ENCODE measurements at places on chromosomes 13 and 19.

GRCh38 chr13:100182900-100183490, 94.1 kb downstream of the PCCA start:
- DNase-seq = no peak

- DNase-seq = no peak
Observed at GRCh38 chr19:33773704-33774624, 22.7 kb upstream of the KCTD15 start.

- DNase-seq = peak; percentile 61
Observed at GRCh38 chr19:39139305-39139874, 13.8 kb downstream of the PAK4 start.

DNA sequence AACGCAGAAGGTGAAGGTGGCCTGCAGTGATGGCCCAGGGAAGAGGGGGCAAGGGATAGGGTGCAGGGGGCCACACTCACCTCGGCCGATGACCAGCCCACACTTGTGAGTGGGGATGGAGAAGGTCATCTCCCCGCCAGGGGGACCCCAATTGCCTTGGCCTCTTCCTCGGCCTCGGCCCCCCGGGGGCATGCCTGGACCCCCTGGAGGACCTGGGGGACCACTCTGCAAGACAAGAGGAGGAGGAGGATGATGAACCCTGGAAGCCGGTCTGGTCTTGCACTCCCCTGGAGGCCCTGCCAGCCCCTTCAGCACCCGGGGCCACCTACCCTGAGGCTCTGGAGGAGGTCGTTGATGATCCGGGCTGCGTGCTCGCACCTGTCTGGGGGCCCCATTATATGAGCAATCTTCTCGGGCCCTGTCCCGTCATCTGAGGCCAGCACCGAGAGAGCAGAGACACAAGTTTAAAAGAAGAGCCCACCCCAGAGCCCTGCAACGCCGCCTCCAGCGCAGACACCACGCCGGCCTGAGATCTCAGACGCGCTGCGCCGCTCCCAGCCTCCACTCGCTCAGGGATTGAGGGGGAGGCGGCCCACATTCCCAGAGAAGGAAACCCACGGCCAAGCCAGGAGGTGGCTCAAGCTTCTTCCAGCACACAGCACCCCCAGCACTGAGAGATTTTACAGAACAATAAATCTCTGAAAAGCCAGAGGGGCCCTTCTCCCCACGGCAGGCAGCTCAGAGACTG, 7.8 kb downstream of the KHSRP start:
- DNase-seq = no peak

DNA sequence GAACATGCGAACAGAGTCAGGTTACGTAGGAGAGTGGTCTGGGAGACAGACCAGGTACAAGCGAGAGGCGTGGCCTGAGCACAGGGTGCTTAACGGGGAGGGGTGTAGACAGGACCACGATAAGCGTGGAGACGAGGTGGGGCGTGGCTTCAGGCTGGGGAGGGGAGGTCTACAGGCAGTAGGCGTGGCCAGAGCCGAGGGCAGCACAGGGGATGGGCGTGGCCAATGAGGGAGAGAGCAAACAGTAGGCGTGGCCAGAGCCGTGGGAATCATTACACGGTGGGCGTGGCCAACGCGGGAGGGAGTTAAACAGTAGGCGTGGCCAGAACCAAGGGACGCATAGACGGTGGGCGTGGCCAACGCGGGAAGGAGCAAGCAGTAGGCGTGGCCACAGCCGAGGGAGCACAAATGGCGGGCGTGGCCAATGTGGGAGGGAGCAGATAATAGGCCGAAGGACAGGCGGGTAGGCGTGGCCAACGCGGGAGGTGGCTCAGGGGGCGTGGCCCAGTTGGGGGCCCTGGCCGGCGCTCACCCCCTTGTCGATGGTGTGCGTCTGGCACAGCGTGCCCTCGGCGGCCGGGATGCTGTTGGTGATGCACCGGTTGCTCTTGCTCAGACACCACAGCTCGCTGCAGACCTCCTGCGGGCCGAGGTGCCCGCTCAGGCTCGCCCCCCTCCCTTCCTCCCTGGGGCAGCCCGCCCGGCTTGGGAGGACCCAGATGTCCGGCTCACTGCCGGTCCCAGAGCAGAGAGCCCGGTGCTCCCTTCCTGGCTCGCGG, 15.2 kb upstream of the MYO1F start:
- peak; percentile 76 for DNase-seq

DNA sequence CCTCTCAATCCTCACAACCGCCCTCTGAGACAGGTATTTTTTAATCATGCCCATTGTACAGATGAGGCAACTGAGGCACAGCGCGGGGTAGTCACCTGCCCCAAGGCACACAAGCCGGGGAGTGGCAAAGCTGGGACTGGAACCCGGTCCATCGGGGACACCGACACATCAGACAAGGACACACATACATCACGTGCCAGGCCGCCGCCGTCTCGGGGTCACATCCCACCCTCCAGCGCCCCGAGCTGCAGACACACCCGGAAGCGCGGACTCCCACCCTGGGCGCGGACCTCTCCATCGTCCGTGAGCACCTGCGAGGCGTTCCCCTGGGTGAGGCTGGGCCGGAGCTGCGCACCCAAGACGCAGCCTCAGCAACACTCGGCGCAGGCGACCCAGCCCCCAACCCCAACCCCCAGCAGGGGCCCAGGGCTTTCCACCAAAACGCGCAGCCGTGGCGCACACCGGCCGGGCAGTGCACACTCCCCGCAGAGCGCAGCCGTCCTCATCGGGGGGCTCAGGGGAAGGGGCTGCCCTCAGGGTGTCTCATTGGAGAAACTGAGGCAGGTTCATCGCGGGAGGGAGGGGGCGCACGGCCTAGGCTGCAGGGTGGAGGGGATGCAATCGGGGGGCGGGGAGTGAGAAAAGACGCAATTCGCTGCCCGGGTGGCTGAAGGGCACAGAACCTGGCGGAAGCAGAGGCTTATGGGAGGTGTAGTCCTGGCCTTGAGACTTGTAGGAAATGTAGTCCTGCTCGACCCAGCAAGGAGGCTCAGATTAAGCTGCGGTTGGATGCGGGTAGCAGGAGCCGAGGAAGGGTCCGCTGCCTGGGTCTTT, 1.9 kb upstream of the LMTK3 start:
- peak; percentile 55 for DNase-seq

DNA sequence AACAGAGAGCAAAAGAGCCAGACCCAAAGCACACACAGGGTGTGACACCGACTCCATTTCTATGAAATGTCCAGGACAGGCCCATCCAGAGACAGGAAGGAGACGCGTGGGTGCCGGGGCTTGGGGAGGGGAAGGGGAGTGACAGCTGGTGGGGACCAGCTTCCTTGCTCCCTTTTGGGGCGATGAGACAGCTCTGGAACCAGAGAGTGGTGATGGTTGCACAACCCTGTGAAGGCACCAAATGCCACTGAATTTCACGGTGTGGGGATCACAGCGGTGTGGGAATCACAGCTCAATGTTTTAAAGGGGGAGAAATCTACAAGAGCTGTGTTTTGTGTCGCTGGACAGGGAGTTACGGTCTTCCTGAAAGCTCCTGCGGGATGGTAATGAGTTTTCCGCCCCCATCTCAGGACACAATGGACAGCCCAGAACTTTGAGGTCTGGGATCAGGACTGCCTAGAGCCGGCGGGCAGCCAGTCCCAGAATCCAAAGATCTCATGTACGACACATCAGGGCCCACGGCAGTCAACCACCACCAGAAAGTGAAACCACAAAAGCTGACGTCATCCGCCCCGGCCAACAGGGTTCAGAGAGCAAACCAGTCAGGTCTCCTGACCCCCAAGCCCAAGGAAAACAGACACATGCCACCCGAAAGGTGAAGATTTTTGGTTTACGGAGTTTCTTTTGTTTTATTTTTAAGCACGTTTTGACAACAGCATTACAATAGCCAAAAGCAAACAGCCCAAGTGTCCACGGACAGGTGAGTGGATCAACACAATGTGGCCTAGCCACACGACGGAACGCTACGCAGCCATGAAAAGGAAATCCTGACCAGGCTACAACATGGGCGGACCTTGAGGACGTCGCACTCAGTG, 7.3 kb downstream of the SGTA start:
- DNase-seq = peak; percentile 33

DNA sequence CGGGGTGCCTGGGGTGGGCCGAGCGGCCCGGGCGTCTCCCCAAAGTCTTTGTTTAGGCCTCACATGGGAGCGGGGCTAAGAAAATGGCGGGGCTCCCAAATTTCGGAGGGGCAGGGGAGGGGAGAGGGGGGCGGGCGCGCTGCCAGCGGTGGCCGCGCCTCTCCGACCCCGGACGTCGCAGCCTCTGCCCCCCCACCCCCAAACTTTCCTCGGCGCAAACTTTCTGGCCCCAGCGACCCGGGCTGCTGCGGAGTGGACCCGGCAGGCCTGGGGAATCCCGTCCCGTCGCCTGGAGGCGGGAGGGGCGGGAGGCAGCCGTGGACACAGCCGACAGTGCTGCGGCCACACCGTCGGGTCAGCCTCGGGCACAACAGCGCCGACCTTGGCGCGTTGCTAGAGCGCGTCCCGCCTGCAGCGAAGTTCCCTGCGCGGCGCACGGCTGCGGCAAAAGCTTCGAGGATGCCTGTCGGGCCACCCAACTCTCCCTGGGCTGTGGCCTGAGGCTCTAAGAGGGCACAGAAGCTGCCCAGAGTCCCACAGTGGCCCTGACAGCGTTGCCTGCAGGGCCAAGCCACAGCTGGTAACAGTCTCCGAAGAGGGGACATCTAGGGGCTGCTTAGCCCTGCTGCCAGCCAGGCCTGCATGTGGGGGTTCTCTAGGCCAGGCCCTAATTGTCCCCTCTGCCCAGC, 1.3 kb downstream of the NFIX start:
- DNase-seq = no peak

DNA sequence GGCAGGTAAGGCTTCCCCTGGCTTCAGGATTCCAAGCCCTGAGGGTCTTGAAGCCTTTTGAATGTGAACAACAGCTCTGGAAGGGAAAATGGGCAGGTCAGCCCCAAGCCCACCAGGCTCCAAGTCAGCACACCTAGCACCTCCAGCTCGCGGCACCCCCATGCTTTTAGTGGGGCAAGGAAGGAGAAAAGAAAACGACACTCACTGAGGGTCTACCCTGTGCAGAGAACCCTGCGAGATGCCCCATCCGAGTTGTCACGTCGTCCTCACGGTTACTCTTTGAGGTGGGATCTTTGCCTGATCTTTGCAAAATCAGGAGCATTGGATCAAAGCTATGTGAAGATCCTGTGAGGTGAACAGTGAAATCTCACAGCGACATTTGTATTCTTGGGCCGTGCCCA, 5.7 kb upstream of the F10 start:
- no peak for DNase-seq

DNA sequence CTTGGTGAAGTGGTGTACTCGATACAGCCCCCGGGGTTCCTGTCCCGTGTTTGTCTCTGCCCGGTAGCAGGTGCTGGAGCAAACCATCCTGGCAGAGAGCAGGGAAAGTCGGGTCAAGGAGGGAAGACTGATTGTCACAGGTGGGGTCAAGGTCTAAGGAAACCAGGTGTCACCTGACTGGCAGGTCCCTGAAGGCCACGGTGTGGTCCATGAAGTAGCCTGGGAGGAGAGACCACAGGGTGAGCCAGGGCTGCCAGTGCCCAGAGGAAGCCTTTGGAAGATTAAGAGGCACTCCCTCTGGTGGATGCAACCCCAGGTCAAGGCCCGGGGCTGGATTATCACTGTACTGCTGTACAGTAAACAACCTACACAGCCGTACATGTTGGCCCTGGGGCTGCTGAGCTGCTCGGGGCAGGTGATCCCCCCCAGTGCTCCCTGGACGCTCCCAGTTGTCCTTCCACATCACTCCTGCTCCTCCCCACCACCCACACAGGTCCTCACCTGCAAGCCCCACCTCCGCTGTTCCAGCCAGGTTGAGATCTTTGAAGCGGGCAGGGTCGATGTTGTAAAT, 6.0 kb upstream of the CCER2 start:
- no peak for DNase-seq

DNA sequence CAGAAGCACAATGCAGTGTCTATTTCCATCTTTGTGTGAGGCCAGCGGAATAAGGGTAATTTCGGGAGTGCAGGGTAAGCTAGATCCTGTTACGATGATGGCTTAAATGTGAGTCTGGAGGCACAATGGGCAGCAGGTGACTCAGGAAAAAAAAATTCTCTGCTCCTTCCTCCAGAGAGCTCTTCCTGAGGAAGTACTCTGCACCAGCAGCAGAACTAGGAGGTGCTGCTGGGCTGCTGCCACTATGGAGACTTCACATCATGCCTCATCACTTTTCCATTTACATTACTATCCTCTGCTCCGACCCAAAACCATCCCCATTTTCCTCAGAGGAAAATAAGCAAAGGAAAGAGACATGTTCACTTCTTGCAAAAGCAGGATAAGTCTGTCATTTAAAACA, 282.0 kb downstream of the DNAJC15 start:
- no peak for DNase-seq

DNA sequence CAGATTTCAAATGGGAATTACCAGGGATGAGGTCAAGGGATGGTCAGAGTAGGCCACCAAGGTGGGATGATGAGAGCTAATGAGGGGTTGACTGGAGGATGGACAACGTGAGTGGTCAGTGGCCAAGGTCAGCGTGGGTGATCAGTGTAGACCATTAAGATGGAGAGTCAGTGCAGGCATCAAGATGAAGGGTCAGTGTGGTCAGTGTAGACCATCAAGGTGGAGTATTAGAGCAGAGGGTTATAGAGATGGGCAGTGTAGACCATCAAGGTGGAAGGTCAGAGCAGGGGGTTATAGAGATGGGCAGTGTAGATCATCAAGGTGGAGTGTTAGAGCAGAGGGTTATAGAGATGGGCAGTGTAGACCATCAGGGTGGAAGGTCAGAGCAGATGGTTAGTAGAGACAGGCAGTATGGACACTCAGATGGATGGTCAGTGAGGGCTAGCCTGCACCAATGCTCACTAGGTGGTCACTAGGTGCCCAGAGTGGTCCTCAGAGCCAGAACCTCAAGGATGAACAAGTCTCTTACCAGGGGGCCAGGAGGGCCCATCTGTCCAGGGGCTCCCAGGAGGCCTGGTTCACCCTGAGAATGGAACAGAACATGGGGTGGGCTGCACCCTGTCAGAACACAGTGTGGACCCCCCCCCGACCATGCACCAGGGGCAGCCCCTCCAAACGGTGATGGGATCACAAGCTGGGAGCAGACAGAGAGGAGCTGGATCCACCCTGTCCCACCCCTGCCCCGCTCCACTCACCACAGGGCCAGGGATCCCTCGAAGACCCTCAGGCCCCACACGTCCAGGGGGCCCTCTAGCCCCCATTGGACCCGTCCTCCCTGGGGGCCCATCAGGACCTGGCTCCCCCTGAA, 32.7 kb upstream of the OLFM2 start:
- no peak for DNase-seq

- no peak for DNase-seq
Observed at GRCh38 chr13:100664171-100664900, 10.3 kb downstream of the TMTC4 start.

- peak; percentile 92 for DNase-seq
Observed at GRCh38 chr19:7920519-7921301, 572 bp downstream of the SNAPC2 start.

- no peak for DNase-seq
Observed at GRCh38 chr19:39817888-39818561, 15.9 kb downstream of the DYRK1B start.

DNA sequence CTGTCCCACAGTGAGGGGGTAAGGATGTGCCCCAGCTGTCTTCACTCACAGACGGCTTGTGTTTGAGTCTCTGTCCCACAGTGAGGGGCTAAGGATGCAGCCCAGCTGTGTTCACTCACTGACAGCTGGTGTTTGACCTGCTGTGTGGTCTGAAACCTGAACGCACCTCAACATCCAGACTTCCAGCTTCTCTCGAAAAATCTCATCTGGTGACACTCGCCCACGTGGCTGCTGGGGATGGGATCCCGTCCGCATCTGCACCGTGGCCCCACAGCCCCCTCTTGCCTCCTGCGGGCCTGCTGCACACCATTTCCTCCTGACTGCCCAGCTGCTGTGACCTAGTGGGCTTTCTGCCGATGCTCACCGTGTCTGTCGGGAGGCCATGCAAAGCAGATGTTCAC, 27.3 kb downstream of the CHAF1A start:
- no peak for DNase-seq

- DNase-seq = no peak
Observed at GRCh38 chr19:54616821-54617560, 13.3 kb upstream of the LILRB1 start.

All from kidney glomerular epithelial cell (primary cell).